ENCODE measurements at places on chromosomes 1 and 21.

GRCh38 chr1:203178821-203179666 lies 3.4 kb upstream of the MYBPH start:
- no peak for DNase-seq

DNA sequence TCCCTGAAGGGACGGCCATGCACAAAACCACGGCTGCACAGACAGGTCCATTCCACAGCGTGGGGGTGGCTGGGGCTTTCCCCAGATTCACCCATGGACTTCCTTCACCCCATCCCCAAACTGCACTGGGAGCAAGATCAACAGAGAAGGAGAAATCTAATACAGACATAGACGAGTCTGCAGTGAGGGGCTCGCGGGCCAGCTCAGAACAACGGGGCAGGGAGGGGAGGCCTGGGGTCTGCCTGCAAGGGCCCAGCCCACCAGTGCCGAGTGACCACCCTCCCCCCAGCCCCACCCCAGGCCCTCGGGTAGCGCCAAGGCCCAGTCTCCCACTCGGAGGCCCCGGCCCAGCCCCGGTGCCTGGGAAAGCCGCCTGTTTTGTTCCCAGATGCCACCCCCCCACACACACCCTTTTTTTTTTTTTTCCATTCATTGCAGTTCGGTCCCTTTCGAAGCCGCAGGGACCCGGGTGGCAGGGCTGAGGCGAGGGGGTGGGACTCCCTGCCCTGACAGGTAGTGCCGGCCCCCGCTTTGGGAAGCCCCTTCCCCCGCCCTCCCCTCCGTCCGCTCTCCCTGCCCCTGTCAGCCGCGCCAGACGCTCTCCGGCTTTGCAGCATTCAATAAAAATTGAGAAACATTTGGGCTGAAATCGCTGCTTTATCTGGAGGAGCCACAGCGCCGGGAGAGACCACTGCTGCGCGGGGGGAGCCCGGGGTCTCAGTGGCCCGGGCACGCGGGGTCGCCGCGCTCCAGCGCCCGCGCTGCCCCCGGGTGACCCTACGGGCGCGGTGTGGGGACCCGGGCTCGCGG lies 543 bp upstream of the EPHB2 start:
- DNase-seq = no peak

GRCh38 chr1:68378296-68379084 lies 71.3 kb downstream of the RPE65 start:
- DNase-seq = no peak

DNA sequence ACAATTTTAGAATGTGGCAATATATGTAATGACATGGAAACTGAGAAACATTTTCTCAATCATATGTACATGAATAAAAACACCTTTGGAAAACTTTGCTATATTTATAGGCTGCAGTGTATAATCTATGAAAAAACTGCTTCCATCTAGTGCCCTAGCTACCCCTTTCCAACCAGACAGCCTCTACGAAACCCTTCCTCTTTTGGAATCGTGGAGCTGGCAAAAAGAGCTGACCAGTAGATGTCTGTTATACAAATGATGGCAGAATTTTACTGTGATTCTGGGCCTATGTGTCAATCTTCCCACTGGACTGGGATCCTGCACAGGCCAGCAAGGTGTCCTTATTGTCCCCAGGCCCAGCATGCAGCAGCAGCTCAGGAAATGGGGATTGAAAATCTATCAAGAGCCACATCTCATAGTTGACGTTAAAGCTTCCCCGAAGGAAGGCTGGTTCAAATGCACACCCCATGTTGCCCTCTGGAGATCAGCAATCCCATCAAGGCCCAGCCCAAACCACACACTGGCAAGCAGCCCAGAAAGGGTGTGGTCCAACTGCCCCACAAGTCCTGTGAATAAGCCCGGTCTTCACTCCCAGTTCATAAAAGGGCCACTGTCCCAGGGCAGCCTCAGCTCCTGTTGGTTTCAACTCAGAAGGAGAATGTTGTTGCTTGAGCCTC lies 8.8 kb upstream of the FAM20B start:
- peak; percentile 89 for DNase-seq

- DNase-seq = no peak
Measured at GRCh38 chr1:243844186-243844585, 5.9 kb downstream of the AKT3 start.

- no peak for DNase-seq
Measured at GRCh38 chr1:33696962-33697361, 166.9 kb upstream of the HMGB4 start.

DNA sequence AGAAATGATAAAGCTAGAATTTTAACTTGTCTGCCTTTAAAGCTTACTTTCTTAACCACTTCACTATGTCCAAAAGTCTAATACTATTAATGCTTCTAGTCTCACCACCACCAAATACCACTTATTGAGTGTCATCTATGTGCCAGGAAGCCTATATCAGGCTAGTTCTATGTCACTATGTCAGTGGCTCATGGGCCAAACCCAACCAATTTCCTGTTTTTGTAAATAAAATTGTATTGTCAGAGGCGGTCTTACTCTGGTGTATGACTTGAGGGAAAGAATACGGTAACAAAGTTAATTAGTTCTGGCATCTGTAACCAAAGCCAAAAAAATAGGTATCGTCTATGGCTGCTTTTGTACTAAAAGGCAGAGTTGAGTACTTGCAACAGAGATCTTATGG lies 14.8 kb downstream of the F5 start:
- DNase-seq = no peak

DNA sequence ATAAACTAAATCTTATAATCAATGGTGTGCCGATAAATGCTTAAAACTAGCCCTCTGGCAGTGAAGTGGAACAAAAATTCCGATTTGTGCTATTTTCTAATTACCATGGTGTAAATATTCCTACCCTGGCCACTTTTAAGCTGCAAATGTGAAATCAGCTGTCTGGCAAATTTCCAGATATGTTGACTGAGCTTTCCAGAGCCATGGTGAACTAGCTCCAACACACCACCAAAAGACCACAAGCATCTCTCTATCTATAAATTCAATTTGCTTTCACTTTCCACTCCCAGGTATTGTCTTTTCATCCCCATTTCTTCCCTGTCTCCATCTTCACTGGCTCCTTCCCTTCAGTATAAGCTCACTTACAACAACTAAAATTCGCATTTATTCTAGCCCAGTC lies 152.3 kb upstream of the RGS18 start:
- no peak for DNase-seq

DNA sequence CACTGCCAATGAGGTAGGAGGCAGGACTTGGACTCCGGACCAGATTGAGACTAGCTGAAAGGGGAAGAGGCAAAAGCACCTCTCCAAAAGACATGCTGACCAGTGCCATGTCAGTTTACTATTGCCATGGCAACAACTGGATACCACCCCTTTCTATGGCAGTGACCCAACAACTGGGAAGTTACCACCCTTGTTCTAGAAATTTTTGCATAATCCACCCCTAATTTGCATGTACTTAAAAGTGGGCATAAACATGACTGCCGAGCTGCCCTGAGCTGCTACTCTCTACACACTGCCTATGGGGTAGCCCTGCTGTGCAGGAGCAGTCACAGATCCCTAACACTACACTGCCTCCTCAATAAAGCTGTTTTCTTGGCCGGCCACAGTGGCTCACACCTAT lies 19.0 kb upstream of the SLC6A9 start:
- DNase-seq = no peak

DNA sequence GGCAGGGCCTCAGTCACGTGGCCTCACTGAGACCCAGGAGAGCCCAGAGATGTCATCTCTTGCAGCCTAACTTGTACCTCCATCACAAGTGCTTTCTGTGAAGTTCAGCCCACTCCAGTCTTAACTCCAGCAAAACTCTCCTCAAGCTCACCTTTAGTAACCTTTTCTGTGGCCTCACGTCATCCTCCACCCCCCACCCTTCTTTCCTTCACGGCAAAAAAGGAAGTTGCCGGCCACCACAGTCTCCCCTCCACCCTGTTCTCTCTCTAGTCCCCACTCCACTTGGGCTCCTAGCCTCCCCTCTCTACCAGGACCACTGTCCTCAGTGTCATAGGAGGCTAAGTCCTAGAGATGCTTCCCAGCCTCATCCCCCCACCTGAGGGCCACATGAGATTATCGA lies 106.9 kb downstream of the LACTBL1 start:
- DNase-seq = no peak

- DNase-seq = no peak
Measured at GRCh38 chr1:86829321-86829720, 84.6 kb downstream of the SELENOF start.

DNA sequence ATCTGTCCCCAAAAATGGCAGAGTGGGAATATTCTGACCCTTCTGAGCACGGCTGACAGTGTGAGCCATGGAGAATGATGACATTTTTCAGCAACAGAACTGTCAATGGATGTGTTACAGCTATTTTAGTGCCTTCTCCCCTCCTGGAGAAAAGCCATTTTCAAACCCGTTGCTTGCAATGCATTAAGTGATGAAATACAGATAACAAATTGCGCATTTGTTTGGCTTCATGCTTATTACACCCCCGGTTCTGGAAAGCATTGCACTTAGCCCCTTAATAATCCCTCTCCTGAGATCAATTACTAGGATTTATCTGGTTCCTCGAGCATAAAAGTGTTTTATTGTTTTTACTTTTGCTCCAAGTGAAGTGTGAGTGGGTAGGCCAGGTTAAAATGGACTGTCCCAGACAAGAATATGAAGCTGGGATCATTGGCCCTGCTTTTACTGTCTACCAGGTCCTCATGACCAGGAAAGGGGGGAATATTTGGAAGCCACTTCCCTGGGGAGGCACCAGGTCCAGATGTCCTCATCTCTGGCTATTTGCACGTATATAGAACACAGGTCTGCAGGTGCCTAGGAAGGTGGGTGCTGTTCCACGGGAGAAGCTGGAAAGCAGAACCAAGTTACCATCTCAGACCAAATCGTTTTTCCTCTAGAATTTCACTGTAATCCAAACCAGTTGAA lies 37.5 kb upstream of the HHAT start:
- no peak for DNase-seq

GRCh38 chr21:35254765-35255138 lies 205.7 kb upstream of the RUNX1 start:
- no peak for DNase-seq

GRCh38 chr1:244732851-244733450 lies 80.0 kb downstream of the DESI2 start:
- DNase-seq = no peak

DNA sequence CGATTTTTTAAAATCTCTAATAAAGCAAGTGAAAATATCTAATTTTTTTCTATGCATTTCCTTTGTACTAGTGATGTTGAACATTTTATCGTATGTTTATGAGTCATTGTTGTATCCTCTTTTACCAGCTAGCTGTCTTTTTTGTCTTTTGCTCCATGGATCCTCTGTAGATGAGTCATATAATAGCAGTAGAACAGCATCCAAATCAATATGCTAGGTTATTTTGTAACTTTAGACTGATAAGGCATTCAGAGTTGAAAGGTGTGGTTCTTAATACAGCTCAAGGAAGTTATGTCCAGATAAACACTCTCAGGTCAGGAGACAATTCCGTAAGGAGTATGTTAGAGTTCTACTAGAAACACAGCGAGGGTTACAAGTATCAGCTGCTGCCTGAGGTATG lies 31.9 kb downstream of the MAP10 start:
- no peak for DNase-seq

DNA sequence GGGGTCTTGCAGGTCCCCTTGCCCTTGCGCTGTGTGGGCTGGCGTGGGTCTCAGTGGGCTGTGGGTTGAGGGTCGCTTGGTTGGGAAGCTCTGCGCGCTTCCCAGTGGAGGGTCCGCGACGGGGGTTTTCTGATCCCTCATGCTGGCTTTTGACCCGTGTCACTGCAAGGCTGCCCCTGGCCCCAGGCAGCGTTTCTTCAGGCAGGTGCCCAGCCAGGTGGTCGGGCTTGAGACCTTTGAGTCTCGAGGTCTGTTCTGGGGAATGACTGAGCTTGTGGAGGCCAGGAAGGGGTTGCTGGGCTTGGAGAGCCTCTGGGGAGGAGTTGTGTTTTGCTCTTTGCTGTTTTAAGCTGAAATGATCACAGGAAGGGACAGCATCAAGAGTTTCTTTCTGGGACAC lies 5.3 kb downstream of the SKI start:
- no peak for DNase-seq

- DNase-seq = no peak
Measured at GRCh38 chr21:16492356-16492755, 762.6 kb downstream of the USP25 start.

All from HepG2 (cell line).